ENCODE measurements at places on chromosomes 12 and 14.

- no peak for DNase-seq
Measured at GRCh38 chr14:80491131-80491530, 279.8 kb upstream of the DIO2 start.

- DNase-seq, result no peak
Measured at GRCh38 chr12:68673788-68674187, 13.0 kb upstream of the NUP107 start.

DNA sequence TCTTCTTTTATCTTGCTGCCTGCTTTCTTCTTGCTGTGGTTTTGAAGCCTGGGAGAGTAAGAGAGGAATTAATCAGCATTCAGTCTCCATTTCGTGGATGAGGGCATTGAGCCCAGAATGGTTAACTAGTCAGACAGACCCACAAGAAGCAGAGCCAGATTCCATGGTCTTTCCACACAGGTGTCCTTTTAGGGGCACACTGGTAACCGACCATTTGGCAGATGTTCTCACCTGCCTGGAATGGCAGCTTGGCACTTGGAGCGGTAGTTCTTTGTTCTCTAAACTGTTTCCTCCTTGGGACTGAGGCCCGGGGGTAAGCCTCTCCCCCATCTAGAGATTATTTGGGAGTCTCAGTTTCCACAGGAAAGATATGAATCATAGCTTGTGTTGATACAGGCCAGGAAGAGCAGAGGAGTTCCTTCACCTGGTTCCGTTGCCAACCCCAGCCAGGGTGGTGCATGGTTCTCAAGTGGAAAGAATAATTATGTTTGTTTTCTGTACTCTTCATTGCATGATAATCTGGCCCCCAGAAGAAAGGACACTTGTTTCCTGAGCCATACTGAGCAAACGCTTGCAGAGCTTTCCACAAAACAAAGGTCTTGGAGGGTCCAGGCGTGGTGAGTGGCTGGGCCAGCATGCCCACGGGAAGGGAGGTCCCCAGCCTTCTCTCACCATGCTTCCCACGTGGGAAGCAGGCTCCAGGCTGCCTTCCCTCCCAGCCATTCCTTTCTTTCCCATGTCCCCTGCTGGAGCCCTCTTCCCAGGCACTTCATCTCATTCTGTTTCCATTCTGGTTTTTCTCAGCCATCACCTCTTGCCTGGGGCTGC is 2.0 kb upstream of the KRT75 start:
- DNase-seq, result no peak

DNA sequence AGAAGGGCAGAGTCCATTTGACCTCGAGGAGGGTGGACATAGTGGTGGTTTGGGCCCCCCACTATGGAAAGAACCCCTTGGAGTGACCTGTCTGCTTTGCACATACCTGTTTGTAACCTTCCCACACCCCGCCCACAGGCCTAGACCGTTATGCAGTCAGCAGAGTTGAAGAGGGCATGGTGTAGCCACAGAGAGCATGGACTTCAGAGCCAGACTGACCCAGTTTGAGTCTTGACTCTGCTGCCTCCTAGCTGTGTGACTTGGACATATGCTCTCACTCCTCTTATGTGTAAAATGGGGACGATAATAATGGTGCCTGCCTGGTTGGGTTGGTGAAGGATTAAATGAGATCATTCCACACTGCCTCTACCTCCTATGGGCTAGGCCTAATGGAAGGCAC is 40.9 kb upstream of the NOS1 start:
- DNase-seq, result no peak

DNA sequence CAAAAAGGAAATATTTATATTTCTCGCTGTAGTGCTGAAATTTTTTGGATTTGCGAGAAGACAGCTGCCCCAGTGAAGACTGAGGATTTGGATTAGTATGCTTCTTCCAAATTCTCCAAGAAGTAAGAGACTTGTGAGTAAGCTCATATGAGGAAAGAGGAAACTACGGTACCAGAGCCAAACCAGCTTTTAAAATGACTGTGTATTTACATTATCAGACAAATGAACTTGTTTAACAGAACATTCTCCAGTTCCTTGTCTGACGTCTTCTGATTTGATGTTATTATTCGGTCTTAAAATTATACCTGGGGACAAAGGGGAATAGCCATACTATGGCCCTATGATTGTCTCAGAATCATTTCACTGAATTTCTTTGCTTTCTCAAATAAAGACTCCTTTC is 8.0 kb downstream of the CLEC12B start:
- no peak for DNase-seq

- no peak for DNase-seq
Measured at GRCh38 chr14:99968191-99968920, 96.9 kb upstream of the EVL start.

GRCh38 chr14:61403411-61403810 is 82.0 kb downstream of the PRKCH start:
- no peak for DNase-seq
